Activated CD4-positive, alpha-beta T cell treated with anti-CD3 and anti-CD28 coated beads for 24 hours (primary cell): ENCODE measurements at places on chromosomes 5 and 9.

DNA sequence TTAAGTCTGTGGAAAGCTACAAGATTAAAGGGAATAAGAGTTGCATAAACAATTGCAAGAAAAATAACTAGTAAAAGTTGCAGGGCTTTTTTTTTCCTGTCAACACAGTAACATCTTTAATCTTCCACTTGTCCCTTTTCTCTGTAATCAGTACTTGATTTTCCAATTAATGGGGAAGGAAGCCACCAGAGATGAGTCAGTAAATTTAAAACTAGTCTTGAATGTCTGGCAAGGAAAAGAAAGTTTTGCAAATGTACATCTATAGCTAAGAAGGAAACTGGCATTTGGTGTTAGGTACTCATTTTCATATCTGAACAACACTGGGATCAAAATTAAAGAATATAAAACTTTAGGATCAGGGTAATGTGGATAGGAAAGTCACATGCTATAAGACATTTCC lies 17.1 kb downstream of the DAP start:
- no peak for DNase-seq

- no peak for DNase-seq
Measured at GRCh38 chr9:34027845-34028574, 20.7 kb downstream of the UBAP2 start.

DNA sequence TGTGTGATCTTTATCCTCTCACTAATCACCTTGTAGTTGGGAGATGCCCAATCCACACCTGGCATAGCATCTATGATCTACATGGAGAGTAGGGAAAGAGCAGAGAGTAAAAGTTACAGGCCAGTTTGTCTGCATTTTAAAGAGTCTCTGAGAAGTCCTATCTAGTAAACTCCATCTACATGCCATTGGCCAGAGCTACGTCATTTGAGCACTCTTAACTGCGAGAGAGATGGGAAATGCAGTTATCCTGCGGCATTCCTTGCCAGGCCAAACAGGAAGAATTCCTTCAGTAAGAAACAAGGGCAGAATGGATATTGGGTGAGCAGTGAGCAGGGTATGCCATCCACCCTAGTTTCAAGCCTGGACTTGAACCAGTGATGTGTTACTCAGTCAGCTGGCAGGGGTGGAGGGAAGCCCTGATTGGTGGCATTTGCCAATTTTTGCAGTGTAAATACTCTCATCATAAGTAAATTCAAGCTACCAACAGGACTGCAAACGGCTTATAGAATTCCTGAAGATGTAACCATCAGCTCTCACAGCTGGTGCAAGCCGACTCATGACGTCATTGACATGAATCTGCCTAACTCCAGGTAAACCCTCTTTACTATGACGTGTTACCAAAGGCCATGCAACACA lies 156.8 kb upstream of the MSX2 start:
- no peak for DNase-seq

DNA sequence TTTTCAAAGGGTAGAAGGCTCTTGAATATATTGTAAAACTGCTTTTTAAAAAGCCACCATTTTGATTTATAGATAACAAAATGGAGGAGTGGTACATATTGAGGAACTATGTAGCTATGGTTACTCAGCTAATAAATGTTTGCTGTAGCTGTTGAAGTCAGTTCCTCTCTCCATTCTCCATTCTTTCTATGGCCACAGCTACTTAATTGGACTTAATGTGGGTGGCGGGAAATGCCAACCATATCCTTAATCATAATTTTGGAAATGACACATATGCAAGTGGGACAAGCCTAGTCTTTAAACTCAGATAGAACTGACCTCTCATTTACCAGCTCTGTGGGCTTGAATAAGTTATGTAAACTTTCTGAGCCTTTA lies 10.6 kb downstream of the CDKN2A start:
- DNase-seq, result no peak

- DNase-seq, result no peak
Measured at GRCh38 chr5:72386639-72387038, 66.5 kb downstream of the PTCD2 start.

DNA sequence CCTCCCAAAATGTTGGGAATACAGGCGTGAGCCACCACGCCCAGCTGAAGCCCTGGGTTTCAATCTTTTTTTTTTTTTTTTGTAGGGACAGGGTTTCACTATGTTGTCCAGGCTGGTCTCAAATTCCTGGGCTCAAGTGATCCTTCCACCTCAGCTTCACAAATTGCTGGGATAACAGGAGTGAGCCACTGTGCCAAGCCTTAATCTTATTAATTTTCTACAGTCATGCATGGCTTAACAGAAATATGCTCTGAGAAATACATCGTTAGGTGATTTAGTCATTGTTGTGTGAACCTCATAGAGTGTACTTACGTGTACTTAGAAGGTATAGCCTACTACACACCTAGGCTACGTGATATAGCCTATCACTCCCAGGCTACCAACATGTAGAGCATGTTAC lies 31.0 kb downstream of the GLDC start:
- DNase-seq, result no peak

DNA sequence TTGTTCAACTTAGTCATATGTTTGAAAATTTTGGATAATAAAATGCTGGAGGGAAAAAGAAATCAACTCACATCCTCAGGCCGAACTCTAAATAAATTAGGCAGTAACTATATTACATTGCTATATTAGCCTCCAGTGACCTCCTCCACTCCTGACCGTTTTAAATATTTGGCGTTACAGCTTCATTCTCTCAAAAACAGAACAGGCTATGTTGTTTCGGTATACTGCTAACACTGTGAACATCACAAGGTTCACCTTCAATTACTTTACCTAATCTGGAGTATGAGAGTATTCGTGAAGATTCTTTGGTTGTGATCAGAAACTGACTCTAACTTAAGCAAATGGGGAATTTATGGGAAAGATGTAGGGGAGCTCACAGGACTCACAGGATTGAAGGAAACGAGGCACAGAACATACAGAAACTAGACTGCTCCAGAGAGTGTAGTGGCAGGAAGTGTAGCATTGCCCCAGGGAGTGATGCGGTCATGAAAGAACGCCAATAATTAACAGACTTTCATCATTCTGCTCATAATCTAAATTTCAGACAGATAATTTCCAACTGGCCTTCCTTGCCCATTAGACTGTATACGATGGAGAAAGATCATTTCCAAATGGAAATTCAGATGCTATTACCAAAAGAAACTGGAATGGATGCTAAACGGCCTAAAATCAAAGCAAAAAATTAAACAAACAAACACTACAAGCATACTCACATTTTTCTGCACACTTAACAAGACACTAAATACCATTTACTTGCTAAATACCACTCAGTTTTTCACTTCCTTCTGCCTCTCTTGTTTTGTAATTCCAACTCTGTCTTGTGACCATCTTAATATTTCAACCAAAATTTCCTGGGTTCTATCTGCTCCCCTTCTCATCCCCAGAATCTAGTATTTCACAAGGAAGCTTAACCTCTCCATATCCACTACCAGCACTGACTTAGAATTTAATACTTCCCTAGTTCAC lies 110.1 kb upstream of the LPAR1 start:
- DNase-seq, result no peak

GRCh38 chr5:66142417-66142816 lies 1.7 kb upstream of the SREK1 start:
- no peak for DNase-seq

DNA sequence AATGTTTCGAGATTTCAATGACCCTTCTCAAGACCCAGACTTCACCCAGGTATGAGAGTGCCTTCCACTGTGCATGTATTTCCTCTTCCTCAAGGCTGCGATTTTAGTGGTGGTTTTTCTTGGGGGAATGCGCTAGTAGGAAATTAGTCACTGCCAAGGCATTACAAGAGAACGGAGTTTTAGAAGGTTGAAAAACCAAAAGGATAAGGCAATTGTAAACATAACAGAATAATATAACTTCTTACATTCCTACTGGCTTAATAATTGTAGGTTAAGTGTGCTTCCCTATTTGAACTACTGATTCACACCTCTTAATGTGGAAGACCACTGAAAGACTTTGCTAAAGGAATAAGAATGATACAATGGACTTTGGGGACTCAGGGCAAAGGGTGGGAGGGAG lies 38.9 kb downstream of the ACO1 start:
- no peak for DNase-seq
